ENCODE measurements at places on chromosomes 16 and 17. TPM values are rescaled to one million over a fixed set of nuclear protein-coding genes. Genes with fewer than 3 reads are reported as not detected.

GRCh38 chr17:63986821-63987220 is 11.3 kb upstream of the PRR29 start:
- no peaks in the 10 kb centered on the region for H3K4me1 ChIP-seq
- no peaks in the 10 kb centered on the region for H3K36me3 ChIP-seq
- H3K27me3 ChIP-seq = no peaks in the 10 kb centered on the region
- H3K4me3 ChIP-seq = no peak overlapping the region
- DNase-seq = no peak

KRT33B gene
- total RNA-seq = not detected

SAMD14 gene
- total RNA-seq = 0.53 TPM

GRCh38 chr17:66406701-66407644 is 104.6 kb downstream of the PRKCA start:
- DNase-seq = no peak
- no peaks in the 10 kb centered on the region for H3K27me3 ChIP-seq
- no peaks in the 10 kb centered on the region for H3K36me3 ChIP-seq
- H3K27ac ChIP-seq = no peak overlapping the region

DNA sequence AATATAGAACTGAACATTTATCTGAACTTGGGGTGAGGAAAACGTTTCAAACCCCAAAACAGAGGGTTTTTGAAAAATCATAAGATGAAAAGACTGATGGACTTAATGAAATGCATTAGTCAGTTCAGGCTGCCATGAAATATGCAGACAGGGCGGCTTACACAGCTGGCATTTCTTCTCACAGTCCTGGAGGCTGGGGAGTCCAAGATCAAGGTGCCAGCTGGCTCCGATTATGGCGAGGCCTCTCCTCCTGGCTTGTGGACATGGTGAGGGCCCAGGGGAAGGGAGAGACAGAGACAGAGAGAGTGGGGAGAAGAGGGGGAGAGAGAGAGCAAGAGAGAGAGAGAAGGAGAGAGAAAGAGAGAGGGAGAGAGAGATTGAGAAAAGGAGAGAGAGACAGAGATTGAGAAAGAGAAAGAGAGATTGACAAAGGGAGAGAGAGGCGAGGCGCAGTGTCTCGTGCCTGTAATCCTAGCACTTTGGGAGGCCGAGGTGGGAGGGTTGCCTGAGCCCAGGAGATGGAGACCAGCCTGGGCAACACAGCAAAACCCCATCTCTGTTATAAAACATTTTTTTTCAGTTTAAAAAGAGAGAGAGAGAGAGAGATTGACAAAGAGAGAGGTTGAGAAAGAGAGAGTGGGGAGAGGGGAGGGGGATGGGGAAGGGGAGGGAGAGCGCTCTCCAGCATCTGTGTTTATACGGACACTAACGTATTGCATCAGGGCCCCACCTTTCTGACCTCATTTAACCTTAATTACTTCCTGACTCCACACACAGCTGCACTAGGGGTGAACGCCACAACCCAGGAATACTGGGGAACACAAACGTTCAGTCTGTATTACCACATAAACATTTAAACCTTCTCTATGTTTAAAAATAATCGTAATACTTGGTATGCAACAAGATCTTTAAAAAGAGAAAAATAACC is 24.6 kb upstream of the RPH3AL start:
- H3K4me3 ChIP-seq = no peak overlapping the region
- no peak overlapping the region for H3K27ac ChIP-seq
- no peak for DNase-seq

DNA sequence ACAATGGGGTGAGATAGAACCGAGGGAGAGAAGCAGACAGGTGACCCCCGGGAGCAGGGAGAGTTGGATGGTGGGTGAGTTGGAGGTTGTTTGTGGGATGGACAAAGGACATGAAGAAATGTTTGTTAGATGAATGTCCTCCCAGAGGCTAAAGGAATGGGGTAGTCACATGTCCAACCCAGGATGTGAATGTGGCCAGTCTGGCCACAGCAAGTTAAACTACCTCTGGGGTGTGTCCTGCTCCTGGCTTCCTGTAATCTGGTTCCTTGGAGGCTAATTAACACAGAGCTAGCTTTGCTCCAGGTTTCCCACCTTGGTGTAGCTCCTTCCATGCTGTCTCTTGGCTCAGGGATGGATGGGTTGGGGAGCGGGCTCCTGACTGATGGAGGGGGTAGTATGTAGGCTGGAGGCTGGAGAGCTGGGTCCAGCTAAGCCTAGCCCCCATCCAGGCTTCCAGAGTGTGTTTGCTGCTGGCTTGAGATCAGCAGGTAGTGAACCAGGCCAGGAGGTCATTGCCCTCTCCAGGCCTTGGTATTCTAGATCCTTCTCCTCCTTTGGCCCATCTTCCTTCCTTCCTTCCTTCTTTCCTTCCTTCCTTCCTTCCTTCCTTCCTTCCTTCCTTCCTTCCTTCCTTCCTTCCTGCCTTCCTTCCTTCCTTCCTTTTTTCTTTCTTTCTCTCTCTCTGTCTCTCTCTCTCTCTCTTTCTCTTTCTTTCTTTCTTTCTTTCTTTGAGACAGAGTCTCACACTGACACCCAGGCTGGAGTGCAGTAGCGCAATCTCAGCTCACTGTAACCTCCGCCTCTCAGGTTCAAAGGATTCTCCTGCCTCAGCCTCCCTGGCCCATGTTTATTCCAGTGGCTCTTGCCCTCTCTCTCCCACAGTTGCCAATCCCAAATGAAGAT is 28.0 kb upstream of the UBE2G1 start:
- no peak overlapping the region for H3K27ac ChIP-seq
- H3K27me3 ChIP-seq = no peaks in the 10 kb centered on the region
- no peak overlapping the region for H3K4me3 ChIP-seq
- DNase-seq = no peak

CA7 gene
- total RNA-seq = 39.8 TPM

- DNase-seq = no peak
- no peaks in the 10 kb centered on the region for H3K27me3 ChIP-seq
- no peaks in the 10 kb centered on the region for H3K4me1 ChIP-seq
- no peak overlapping the region for H3K4me3 ChIP-seq
- no peak overlapping the region for H3K27ac ChIP-seq
- no peaks in the 10 kb centered on the region for H3K36me3 ChIP-seq
Measured at GRCh38 chr16:47999595-47999994, 156.2 kb downstream of the ABCC12 start.

FOXO3B gene
- total RNA-seq = 14.0 TPM

SLC35G6 gene
- not detected for total RNA-seq

ARMC7 gene
- total RNA-seq = 4.1 TPM

- H3K4me3 ChIP-seq = no peak overlapping the region
- H3K4me1 ChIP-seq = no peaks in the 10 kb centered on the region
- H3K36me3 ChIP-seq = no peaks in the 10 kb centered on the region
- peak; percentile 70 for DNase-seq
Measured at GRCh38 chr17:8091033-8091687, 3.6 kb upstream of the ALOX12B start.

RRAD gene
- 4.1 TPM for total RNA-seq

ADAD2 gene
- total RNA-seq = not detected

DNA sequence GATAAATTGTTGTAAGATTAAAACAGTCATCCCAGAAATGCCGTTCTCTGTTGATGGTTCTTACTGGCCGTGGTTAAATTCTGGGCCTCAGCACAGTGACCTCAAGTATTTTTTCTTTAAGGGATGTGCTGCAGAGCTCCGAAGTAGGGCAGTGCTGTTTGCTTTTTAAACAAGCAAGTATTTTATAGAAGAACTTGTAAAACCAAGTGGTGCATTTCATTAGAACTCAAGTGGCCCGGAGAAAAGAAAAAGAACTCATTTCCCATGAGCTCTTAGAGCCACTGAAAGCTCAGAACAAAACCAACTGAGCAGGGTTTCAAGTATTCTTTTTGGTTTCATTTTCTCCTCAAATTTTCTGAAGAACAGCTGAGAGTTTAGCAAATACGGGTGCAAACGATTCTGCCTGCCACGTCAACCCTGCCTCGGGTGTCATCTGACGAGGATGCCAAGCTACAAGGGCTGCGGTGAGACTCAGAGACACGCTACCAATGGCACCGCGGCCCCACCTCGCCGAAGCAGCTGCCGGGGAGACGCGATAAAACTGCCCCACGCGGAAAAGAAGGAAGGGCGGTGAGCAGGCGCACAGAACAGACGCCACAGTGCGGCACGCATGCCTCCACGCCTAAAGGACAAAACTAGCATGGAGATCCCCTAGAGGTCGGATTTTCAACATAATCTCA is 6.3 kb downstream of the LMF1 start:
- no peak overlapping the region for H3K4me3 ChIP-seq
- no peak for DNase-seq
- H3K27ac ChIP-seq = no peak overlapping the region
- peaks cover under 1% of the 10 kb centered on the region for H3K4me1 ChIP-seq
- no peaks in the 10 kb centered on the region for H3K36me3 ChIP-seq

PHOSPHO1 gene
- total RNA-seq = not detected
